ENCODE measurements at places on chromosomes 2 and 18. TPM values are rescaled to one million over a fixed set of nuclear protein-coding genes. Genes with fewer than 3 reads are reported as not detected.

GRCh38 chr2:188776634-188777033, 197.5 kb upstream of the COL3A1 start:
- DNase-seq, result no peak
- H3K4me1 ChIP-seq, result no peaks in the 10 kb centered on the region
- H3K27ac ChIP-seq, result no peak overlapping the region
- H3K4me3 ChIP-seq, result no peak overlapping the region
- no peaks in the 10 kb centered on the region for H3K27me3 ChIP-seq

GRCh38 chr2:198523710-198524109, 719.3 kb downstream of the PLCL1 start:
- no peak overlapping the region for H3K4me3 ChIP-seq
- no peaks in the 10 kb centered on the region for H3K27me3 ChIP-seq
- no peaks in the 10 kb centered on the region for H3K4me1 ChIP-seq

Gene TMEM247
- total RNA-seq, result not detected

Gene UCN
- total RNA-seq, result 6.3 TPM
